ENCODE measurements at places on chromosomes 4 and X.

- no peak for DNase-seq
These were observed 21.8 kb upstream of the TNIP3 start for GRCh38 chr4:121185960-121186359.

- no peak for DNase-seq
These were observed 8.2 kb downstream of the MSANTD1 start for GRCh38 chr4:3257103-3257555.

DNA sequence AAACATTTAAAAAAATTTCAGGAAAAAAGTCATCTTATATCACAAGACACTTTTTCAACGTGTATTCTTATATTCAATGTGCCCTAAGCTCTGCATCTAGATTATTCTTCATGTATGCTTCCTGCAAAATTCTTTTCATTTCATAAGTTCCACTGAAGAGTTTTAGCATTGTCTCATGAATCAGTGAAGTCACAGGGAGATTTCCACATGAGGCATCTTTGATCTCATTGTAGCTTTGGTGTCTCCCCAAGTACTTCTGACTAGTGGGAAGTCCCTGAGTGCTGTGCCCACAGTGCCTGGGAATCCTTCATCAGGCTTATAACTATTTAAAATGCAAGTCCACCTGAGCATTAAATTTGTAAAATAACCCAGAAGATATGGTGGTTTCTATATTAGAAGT, 123.8 kb downstream of the MAD2L1 start:
- DNase-seq: no peak

- no peak for DNase-seq
These were observed 22.8 kb upstream of the PPP2R2C start for GRCh38 chr4:6495296-6495590.

- DNase-seq: no peak
These were observed 11.1 kb downstream of the CNGA2 start for GRCh38 chrX:151745651-151746050.

DNA sequence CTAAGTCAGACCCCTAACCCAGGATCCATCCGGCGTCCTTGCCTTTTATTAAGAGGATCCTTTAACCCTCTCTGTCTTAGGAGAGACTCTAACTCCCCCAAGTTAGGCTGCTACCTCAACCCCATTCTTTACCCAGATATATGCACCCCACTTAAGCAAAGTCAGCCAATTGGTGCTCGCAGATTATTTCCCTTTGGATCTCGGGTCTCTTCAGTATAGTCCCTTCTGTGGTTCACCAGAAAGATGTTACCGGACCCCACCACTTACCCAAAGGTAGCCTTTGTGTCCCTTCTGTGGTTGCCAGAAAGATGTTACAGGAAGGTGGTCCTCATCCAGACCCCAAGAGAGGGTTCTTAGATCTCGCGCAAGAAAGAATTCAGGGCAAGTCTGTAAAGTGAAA, 212.9 kb upstream of the GRID2 start:
- no peak for DNase-seq

- DNase-seq: no peak
These were observed 179.6 kb downstream of the CCSER1 start for GRCh38 chr4:90306810-90307209.

GRCh38 chr4:142016031-142016430, 379.6 kb downstream of the IL15 start:
- no peak for DNase-seq

DNA sequence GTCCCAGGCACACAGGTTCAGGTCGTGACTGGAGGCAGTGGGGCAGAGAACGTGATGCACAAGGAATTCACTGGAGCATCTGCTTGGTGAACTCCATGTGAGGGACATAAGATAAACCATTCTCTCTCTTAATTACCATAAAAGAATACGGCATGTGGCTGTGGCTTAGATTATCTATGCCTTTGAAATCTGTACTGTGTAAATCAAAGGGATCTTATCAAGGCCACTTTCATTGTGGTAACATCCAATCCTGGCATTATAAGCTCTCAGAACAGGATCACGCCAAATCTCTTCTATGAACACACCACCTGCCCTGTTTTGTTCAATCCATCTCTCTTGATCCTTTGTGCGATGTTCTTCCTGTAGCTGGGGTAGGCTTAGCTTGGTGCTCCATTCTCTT, 192.3 kb downstream of the SPATA18 start:
- no peak for DNase-seq

Measured in activated B cell treated with CpG ODN at 0.5 μM for 24 hours (primary cell).